ENCODE measurements at places on chromosomes 2 and 18.

DNA sequence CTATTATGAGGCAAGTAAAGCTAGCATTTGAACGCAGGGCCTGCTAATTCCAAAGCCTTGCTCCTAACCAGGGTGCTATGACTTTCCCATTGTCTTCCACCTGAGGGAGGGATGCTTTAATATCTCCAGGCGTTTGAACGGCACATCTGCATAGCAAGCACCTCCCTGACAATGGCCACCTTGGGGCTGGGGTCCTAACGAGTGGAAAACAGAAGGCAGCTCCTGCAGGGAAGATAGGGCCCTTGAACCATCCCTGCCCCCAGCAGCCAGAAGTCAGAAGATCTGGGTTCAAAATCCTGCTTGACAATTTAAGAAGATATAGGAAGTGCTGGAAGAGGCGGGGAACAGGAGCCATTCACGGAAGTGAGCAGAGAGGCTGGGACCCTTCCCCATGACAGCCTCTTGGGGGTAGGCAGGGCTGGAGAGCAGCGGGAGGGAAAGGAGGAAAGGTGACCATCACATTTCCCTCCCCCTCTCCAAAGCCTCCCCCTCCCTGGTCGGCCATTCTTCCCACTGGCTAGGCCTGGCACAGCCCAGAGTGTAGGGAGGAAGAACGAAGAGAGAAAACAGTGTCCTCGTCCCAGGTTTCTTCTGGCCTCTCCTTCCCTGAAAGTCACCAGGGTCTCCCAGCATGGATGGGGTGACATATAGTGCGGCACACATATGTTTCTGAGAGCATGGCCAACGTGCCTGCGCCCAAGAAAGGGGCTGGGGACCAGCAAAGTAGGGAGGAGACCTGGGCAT is 73.5 kb downstream of the EMX1 start:
- DNase-seq: no peak

DNA sequence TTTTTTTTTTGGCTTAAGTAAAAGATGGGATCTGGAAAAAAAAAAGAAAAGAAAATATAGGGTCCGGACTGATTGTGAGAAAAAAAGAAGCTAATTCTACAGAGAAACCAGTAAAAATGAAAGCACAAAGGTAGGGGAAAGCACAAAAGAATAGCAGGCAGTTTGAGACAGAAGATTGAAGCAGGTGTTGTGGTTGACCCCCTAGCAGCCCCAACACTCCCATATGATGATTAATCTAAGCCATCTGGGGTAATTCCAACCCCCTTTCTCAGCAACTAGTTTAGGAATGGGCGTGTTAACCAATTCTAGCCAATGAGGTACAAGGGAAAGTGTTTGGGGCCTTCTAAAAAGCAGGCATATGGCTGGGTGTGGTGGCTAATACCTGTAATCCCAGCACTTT is 77.0 kb downstream of the MBD2 start:
- no peak for DNase-seq

- no peak for DNase-seq
Observed at GRCh38 chr2:160372010-160372356, 121.6 kb downstream of the RBMS1 start.

- DNase-seq: no peak
Observed at GRCh38 chr2:42342061-42342794, 18.8 kb downstream of the COX7A2L start.

DNA sequence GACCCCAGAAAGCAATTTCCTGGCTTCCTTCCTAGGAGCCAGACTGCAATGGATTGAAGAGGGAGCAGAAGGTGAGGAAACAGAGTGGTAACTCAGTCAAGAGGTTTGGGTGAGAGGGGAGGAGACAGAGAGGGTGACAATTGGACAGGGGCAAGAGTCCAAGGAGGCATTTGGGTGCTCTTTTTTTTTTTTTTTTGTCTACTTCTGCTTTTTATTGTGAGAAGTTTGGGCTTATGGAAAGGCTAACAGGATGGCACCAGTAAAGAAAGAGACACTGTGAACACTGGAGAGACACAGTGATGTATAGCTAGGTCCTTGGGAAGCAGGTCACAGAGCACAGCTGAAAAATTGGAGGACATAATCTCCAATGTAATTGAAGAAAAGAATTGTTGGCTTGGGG is 25.0 kb downstream of the CYBRD1 start:
- DNase-seq: no peak

DNA sequence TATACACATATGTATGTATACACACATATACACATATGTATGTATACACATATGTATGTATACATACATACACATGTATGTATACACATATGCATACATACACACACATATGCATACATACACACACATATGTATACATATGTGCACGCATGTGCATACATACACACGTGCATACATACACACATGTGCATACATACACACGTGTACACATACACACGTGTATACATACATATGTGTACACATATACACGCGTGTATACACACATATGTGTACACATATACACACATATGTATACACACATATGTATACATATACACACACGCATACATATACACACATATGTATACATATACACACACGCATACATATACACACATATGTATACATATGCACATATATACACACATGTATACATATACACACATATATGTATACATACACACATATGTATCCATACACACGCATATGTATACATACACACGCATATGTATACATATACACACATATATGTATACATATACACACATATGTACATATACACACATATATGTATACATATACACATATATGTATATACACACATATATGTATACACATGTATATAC is 21.5 kb downstream of the NABP1 start:
- no peak for DNase-seq

- DNase-seq: no peak
Observed at GRCh38 chr2:109527846-109528705, 85.7 kb downstream of the SEPTIN10 start.

- DNase-seq: no peak
Observed at GRCh38 chr18:80112624-80113248, 3.7 kb downstream of the ADNP2 start.

GRCh38 chr18:63253428-63254372 is 65.9 kb downstream of the BCL2 start:
- DNase-seq: no peak

DNA sequence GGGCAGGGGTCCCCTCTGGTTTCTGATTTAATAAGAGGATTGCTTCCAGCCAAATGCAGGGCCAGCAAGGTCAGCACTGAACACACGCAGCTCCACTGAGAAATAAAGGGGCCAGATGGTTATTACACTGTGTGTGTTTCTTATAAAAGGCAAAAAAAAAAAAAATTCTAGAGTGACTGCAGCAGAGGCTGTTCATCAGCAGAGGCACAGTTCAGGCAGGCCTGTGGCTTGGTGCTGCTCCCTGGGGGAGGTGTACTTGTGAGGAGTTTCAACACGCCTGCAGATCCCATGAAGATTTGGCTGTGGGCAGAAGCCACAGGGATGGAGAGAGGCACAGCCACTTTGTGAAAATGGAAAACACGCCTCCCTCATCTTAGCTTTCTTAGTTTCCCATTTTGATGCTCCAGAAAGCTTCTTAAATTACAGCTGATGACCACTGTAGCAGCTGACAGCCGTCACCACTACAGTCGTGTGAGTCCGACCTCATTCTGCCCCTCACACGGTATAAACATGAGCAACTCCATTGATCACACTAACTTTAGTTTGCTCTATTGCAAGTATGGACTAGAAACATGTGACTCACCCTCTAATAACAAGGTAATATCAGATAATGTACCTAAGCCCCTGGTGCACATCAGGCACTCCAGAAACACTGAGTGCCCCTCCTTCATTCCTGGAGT is 726.5 kb upstream of the RAB6C start:
- no peak for DNase-seq

- no peak for DNase-seq
Observed at GRCh38 chr2:224442071-224442967, 40.4 kb upstream of the FAM124B start.

- no peak for DNase-seq
Observed at GRCh38 chr18:8501044-8501443, 108.2 kb upstream of the RAB12 start.
